NCI-H345 (cell line): ENCODE measurements at places on chromosomes 2 and 18.
A peak's percentile ranks its signal among the peaks of the same experiment; 100 is the strongest.

GRCh38 chr2:78132391-78133370, 610.5 kb upstream of the LRRTM4 start:
- DNase-seq, result peak; percentile 27

GRCh38 chr2:11367170-11367730, 22.8 kb upstream of the ROCK2 start:
- DNase-seq, result no peak

DNA sequence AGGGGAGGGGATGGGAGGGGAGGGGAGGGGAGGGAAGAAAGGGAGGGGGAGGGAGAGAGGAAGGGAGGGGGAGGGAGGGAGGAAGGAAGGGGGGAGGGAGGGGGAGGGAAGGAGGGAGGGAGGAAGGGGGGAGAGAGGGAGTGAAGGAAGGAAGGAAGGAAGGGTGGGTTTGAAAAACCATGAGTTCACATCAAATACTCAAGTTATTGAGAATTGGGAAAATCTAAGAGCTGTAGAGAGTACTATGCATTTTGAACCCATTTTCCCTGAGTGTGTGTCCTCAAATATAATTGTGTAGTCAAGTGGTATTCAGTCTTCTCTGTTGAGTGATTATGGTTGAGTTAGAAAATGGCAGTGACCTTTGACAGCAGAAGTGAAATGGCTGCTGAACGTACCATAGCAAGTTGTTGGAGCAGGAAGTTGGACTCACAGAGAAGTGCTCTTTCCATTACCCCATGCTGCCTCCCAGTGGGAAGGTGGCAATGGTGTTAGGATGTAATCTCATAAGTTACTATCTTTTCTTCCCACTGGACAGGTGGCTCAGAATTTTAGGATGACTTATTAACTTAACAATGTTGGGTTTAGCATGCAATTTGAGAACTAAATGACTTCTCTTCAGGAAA, 214.6 kb downstream of the SETBP1 start:
- peak; percentile 55 for DNase-seq

GRCh38 chr2:203645831-203646230, 60.6 kb upstream of the CD28 start:
- no peak for DNase-seq

DNA sequence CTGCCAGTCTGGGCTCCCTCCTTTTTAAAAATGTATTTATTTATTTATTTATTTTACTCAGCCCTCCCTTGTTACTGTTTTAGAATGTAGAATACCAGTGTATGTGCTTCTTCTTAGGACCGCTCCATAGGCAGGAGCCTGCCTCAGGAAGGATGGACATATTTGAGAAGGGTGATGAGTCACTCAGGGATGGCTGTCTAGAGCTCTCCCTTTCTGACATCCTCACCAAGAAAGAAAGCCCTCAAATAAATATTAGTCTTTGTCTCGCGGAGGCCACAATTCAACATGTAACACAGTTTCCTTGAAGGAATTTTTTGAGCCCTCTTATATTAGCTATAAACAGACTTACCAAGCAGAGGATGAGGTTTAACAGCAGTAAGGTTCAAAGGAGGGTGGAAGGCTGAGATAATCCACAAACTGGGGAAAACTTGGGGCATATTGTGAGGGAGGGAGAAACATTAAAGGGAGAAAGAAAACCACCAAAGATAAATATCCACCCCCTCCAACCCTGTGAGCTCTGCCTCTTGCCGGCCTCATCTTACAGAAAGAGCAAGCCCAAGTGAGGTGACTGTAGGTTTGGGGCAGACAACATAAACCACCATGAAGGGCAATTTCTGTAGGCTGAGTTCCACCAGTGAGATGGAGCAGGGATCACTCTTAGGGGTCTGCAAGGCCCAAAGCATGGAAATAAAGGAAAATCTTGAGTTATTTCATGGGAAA, 163.4 kb downstream of the LRRTM1 start:
- DNase-seq, result no peak

GRCh38 chr2:225041207-225041850, 939 bp downstream of the DOCK10 start:
- no peak for DNase-seq

DNA sequence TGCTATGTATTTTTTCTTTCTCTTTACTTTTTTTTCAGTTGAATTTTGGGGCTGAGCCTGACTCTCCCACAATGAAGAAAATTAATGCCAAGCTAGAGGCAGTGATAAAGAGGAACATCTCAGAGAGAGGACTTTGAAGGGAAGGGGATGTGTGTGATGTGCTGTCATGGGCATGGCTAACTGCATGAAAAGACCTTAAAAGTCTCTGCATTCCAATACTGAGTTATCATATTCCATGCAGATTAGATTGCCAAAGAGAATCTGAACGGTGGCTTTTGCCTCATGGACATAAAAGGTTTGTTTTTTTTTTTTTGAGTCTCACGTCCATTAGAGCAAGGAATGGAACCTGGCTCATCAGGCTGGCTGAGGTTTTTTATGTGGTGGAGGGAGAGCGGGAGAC, 213.9 kb downstream of the PIK3C3 start:
- DNase-seq, result no peak

- DNase-seq, result no peak
These were observed 2.3 kb downstream of the RFTN2 start for GRCh38 chr2:197673106-197673505.

- peak; percentile 71 for DNase-seq
These were observed 155.2 kb downstream of the SH3BP4 start for GRCh38 chr2:235106874-235107639.

DNA sequence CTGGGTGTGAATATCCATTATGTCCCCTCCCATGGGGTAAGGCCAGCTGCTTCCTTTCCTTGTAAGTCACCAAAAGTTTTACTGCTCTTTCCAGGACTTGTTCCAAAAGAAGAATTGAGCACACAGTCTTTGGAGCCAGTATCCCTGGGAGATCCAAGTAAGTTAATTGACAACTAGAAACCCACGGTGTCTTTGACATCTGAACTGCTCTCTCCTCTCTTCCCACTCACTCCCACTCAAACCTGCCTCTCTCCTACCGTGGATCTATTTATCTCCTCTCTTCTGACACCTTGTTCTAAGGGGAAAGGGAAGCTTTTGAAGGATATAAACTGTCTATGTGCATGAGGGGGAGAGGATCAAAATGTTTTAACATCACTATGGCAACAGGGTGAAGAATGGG, 86.7 kb downstream of the VIT start:
- DNase-seq, result no peak

DNA sequence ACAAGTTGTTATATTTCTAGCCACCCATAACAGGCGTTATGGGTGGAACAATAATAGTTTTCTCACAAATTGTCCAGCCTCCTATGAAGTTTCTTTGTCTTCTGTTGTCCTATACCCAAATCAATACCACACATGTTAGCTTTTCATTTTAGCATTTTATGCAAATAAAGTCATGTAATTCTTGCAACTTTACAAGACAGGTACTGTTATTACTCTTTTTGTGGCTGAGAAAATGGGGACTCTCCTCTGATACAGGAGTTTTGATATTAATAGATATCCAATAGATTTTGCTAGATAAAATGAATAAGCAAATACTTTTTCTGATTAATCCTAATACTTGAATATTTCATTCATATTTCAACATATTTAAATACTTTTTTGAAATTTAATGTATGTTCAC, 151.0 kb downstream of the PMAIP1 start:
- DNase-seq, result no peak

- no peak for DNase-seq
These were observed 482.2 kb downstream of the SPAG16 start for GRCh38 chr2:213766465-213766901.

- no peak for DNase-seq
These were observed 24.3 kb downstream of the DSC2 start for GRCh38 chr18:31077878-31078277.

DNA sequence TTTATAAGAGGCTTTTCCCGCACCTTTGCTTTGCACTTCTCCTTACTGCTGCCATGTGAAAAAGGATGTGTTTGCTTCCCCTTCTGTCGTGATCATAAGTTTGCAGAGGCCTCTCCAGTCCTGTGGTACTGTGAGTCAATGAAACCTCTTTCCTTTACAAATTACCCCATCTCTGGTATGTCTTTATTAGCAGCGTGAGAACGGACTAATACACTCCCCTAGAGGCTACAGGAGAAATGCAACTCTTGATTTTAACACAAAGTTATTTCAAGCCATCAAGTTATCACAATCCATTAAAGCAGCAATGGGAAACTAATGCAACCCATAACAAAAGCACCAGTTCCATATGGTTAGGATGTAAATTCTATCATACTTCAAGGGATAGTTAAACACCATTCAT, 1378.8 kb upstream of the DDX18 start:
- no peak for DNase-seq

DNA sequence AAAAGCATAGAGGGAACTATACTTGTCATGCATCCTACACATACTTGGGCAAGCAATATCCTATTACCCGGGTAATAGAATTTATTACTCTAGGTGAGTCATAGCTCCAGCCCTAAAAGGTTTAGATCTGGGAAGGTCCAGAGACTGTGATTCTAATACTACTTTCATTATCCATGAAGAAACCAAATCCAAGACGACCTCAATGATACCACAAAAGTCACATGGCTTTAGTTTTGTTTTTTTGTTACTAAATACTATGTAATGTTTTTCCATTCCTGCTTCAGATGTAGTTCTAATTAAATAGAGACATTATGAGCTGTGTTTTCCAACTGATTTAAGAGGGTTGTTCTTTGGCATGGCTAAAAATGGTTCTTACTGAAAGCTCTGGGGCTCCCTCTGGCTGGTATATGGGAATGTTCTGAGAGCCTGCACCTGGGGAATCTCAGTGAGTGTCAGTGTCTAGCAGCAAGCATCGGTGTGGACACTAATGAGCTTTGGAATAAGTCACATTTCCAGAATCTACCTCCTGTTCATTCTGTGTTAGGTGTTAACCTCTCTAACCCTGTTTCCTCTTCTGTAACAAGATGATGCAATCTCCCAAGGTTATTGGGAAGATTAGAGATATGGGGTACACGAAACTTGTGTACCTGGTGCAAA, 20.5 kb upstream of the IL1RL2 start:
- DNase-seq, result peak; percentile 7

DNA sequence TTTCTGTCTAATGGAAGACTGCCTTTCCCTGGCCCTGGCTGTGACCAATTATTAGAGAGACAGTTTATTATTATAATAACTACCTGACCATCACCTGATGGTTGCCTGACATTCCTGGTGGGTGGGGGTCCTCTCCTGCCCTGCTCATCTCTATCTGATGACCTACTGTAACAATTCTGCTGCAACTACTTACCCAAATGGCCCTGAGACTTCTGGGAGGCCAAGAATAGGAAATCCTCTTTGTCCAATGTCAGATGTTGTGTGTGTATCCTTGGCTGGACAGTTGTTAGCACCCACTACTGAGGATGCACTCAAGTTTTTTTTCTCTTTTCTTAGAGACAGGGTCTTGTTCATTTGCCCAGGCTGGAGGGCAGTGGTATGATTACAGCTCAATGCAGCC, 110.3 kb downstream of the DDX1 start:
- no peak for DNase-seq

DNA sequence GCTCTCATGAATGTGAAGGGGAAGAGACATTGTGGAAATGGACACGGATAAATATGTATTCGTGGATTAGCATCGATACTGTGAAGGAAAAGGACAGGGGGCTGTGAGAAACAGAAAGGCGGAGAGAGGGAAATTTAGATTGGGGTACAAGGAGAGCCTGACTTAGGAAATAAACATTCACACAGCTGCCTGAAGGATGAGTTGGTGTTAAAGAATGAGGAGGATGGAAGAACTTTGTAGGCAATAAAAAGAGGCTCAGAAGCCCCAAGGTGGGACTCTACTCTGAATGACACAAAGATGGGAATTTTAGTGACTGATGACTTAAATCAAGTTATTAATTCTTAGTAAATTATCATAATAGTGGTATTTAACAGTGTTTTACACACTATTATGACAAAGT, 10.1 kb downstream of the MYO1B start:
- DNase-seq, result no peak

DNA sequence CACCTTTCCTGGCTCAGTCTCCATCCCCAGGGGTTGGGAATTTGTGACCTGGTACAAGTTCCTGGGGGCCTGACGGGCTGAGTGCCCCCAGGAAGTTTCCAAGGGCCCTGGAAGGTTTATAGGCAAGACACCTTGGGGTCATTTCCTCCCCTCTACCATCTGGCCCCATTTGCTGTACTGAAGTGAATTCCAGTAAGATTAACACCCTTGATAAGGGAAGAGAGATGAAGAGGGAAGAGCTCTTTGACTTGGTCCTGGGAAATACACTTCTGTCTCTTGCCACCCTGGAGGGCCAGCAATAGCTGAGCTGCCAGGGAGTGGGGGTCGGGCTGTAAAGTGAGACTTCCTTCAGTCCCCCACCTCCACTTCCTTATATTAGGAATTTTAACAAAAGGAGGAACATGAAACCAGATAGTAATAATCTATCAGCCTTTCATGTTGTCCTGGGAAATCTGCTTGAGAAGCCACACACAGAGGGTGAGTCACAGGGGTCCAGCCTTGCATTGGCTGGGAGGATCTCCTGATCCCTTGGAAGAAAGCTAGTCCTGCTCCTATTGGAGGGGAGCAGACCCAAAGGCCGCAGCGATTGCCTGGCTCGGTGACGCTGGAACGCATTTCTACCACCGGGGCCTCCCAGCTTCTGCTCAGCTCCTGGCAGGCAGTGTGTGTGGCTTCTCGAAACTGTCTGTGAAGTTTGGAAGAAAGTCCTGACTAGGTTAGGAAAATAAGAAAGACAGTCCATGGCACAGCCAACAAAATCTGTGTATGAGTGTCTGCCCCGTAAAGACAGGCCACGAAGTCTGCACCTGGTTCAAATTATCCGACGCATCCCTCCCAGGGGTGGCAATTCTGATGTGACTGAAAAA, 87.3 kb downstream of the ACAA2 start:
- DNase-seq, result no peak

DNA sequence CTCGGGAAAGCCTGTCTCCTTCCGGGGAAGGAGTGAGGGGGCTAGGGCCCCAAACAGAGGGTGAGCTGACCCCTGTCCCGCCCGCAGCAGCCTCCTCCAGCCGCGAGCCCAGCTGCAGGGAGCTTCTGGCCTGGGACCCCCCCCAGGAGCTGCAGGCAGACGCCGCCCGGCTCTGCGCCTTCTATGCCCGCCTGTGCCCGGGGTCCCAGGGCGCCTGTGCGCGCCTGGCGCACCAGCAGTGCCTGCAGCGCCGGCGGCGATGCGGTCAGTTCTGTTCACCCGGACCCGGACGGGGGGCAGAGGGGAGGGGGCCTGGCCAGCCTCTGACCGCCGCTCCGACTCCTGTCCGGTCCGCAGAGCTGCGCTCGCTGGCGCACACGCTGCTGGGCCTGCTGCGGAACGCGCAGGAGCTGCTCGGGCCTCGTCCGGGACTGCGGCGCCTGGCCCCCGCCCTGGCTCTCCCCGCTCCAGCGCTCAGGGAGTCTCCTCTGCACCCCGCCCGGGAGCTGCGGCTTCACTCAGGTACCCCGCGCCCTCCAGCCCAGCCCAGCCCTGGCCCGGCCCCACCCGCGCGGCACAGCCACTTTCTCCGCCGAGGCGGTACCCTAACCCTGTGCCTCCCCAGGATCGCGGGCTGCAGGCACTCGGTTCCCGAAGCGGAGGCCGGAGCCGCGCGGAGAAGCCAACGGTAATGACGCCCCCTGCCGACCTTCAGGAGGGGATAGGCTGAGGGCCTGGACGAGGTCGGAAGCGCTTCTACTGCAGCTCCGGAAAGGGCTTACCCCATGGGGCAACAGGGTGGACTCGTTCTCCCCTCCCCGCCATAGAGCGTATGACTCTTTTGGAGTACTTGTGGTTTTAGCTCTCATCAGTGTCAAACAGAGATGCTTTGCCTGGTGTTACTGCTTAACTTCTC, 2.0 kb upstream of the CHRND start:
- DNase-seq, result peak; percentile 26
